ENCODE measurements at places on chromosomes 13 and 19.

- no peak for DNase-seq
Observed at GRCh38 chr19:19602713-19603324, 15.7 kb downstream of the PBX4 start.

- DNase-seq: no peak
Observed at GRCh38 chr19:16831531-16831930, 2.3 kb downstream of the SIN3B start.

GRCh38 chr13:79212064-79212619 is 193.9 kb downstream of the RBM26 start:
- no peak for DNase-seq

DNA sequence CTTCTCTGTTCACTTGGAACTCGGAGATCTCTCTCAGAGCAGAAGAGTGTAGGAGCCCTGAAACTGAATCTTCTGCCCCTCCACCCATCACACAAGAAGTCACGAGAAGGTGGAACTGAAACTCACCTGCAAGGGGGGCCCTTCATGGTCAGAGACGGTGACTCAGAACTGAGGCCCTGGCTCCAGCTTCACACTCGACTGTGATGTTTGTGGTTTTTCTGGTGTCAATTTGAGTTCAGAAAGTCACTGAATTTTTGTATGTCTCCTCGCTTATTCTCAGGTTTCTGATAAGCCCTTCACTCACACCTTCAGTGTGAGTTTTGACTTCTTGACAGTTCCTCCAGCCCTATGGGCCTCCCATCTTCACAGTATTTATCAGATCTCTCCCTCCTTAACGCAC is 23.1 kb downstream of the SIGLEC5 start:
- peak; percentile 12 for DNase-seq

GRCh38 chr13:27476943-27477703 is 26.8 kb upstream of the MTIF3 start:
- DNase-seq: no peak

DNA sequence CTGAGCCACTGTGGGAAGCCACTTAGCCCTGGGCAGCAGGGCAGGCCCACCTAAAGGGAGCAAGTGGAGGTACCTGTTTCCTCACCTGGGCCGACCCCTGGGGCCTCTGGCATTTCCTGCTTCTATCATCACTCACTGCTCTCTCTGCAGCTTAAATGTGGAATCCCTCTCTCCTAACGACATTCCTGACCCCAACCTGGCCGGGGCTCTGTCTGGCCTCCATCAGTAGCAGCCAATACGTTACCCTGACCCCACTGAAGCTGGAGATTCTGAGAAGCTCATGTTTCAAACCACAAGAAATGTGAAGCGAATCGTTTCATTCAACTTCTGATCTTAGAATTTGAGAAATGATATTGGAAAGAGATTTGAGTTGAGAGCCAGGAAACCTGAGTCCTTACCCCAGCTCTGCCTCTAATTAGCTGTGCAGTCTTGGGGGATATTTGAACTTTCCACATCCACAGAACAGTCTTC is 39.9 kb downstream of the DOCK9 start:
- DNase-seq: no peak

- no peak for DNase-seq
Observed at GRCh38 chr13:59834801-59835200, 328.9 kb downstream of the DIAPH3 start.
